ENCODE measurements at places on chromosomes 5 and 9.

DNA sequence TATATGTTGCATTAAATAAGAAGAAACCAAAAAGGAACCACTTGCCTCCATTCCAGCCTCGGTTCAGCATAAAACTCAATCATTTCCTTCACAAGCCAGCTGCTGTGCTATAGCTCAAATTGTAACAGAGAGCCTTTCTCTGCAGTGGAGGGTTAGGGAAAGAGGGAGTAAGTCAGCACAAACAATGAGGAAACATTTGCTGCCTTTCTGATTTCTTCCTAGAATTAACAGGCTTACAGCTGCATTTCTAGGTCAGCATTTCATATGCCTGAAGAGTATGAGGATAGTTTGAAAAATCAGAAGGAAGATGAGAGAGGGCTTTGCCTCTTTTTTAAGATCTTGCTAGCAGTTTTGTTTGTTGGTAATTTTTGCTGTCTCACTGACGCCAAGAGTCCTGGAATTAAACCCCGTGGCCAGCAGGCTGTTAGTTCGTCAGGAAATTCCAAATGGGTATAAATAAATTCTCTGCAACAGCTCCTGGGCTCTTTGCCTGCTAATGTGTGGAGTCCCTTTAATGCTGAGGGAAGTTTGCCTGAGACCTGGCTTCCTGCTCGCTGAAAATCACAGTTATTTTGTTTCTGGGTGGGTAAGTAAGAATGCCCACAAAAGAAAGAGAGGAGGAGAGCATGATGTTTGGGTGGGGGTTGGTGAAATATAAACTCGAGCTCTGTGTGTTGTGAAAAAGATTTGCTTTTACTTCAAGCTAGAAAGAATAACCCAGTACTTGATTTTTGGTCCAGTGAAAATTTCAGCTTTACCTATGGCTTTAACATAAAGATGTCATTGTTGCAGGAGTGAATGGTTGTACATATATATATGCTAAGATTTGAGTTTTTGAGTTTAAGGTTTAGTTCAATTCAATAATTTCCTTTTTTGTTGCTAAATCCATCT lies 148.1 kb upstream of the DMRT1 start:
- no peak for DNase-seq

DNA sequence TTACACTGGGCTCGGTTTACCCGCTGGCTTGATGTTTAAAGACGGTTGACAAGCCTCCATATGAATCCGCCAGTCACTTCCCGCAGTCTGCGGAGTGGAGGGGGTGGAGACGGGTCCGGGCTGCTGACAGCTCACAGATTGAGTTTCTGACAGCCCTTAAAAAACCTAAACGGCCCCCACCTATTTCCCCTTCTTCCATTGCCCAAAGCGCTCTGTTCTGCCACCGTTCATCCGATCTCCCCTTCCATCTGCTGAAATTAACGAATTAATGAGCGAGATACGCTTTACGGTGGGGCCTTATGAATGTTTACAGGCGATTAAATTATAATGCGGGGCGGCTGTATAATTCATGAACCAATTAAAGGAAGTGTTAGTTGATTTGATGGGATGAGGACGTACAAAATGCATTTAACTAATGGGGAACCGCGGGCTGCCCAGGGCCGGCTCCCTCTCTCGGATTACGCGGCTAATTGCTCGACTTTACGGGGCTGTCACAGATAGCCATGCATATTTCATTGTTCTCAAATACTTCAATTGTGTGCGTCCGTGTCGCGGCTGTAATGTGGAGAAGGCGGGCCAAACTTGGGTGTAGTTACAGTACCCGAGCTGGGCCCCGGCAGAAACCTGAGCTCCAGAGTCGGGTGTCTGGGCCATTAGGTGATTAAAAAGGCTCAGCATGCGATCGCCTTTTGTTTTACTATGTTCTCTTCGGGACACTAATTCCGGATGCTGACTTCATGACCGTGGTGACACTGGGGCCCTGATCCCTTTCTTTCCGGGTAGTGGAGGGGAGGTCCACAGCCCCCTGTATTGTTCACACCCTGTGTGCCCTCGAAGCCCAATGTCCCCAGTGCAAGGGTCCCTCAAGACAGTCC lies 74.9 kb downstream of the GTF3C4 start:
- DNase-seq, result no peak

DNA sequence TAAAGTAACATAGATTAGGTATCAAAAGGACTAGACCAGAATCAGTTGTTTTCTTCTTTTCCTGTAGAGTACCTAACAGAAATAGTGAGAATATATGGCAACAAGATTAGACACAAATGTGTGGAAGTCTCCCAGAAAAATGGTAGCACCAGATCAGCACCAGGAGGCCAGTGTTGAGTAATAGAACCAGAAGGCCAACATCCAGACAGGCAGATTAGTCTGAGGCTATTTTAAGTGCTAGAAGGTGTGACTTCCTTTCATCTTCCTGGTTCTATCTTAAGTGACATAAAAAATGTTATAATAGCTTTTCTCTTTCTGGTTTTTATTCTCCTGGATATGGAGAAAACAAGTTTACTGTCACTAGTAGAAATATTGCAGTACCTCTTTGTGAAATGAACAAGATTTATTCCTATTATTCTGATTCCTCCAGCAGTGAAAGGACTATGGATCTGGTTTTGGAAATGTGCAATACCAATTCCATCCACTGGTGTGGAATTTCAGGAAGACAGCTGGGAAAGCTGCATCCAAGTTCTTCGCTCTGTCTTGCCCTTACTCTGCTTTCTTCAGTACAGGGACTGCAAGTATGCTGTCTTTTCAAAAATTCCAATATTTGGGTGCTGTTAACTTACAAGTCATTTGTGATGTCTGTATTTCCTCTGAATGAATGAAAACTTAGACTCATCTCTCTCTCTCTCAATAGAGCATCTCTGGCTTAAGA lies 39.1 kb downstream of the SHLD3 start:
- DNase-seq, result no peak

- no peak for DNase-seq
These were observed 1313.5 kb upstream of the WWC1 start for GRCh38 chr5:166977911-166978422.

GRCh38 chr5:174411479-174411819 lies 312.9 kb upstream of the MSX2 start:
- no peak for DNase-seq

DNA sequence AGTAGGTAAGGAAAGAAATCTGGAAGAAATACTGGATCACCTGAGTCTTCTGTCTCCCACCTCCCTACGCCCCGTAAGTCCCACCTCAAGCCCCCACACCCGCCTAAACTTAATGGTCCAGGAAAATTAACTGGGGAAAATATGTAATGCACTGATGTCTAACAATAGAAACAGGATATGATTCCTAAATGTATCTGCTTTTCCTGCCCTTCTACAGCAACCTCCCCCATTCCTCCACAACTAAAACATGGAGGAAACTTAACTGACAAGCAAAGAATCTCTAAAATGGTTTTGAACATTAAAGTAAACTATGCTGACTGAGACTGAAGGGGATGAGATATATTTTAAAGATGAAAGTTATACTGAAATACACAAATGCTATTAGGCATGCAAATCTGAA lies 10.4 kb downstream of the RFX3 start:
- no peak for DNase-seq

DNA sequence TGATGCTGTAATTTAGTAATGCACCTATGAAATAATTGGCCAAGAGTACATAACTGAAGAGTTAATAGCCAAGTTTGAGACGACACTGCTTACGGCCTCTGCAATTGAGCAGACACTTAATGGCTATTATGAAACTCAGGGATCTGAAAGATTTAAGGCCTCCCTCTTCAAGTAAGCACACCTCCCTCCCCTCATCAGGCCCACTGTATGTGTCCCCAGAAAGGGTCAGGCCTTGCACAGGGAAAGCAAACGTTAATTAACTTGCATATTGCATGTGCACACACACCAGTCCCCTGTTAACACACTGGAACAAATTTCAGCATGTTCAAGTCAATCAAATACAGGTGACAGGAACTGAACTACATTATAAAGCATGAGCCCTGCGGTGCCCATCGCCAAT lies 163.6 kb downstream of the SPOCK1 start:
- DNase-seq, result no peak

Data from activated gamma-delta T cell (primary cell).